Activated CD4-positive, alpha-beta T cell treated with anti-CD3 and anti-CD28 coated beads, Interleukin-2, amount 50 U/mL, for 24 hours (primary cell): ENCODE measurements at places on chromosomes 6 and 20.

- no peak for DNase-seq
These were observed 19.3 kb upstream of the EFCAB8 start for GRCh38 chr20:32839227-32839981.

DNA sequence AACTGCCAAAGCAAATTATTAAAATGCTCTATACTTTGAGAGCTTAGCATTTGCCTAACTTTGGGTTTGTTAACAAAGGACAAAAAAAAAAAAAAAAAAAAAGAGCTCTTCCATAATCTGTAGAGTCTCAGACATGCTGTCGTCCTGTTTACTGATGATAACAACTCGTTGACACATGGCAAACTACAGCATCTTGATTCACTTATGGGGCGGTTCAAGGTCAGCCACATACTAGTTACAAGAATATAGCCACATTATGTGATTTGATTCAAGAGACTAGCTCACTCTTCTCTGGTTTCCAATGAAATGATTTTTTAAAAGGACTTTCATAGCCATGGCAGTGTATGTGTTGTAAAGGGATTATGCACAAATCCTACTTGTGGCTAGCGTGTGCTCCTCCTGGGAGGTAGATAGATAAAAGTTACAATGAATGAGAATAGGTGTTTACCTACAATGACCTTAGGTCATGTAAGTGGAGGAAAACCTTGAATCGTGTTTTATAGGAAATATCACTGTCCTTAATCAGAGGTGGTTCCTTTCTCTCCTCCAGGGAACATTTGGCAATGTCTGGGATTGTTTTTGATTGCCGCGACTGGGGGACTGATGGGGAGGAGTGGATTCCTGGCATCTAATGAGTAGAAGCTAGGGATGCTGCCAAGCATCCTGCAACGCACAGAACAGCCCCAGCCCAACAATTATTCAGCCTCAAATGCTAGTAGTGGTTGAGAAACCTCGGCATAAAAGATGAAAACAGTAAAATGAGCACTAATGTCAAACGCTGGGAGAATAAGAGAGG, 969.2 kb upstream of the SLC35B3 start:
- DNase-seq = no peak

DNA sequence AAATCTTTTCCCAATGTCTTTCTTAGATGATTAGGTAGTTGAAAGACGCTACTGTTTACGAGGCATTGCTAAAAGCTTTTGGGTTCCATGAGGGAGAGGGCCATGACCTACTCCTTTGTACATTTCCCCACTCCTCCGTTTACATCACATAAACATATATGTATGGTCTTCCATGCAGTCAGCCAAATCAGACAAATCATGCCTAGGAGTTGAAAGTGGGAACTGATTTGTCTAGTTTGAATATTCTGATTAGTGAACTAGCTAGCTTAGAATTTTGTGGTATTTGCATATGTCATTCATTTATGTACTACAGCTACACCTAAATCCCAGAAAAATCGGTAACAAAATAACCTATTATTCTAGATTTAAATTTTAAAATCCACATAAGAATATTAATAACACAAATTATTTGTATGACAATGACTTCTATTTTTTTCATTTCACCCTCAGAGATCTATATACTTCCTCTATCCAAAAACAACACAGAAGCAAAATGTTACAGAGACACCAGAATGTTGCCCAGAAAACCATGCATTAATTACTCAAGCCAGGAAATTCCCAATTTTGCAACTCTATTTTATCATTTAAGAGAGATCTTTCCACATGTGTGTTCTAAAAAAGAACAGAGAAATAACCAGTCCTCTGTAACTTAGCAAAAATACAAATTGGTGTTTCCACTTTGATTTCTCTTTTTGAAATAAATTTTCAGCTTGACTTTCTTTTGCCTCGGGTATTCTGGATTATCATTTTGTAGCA, 231.9 kb downstream of the LAMA2 start:
- DNase-seq = no peak

DNA sequence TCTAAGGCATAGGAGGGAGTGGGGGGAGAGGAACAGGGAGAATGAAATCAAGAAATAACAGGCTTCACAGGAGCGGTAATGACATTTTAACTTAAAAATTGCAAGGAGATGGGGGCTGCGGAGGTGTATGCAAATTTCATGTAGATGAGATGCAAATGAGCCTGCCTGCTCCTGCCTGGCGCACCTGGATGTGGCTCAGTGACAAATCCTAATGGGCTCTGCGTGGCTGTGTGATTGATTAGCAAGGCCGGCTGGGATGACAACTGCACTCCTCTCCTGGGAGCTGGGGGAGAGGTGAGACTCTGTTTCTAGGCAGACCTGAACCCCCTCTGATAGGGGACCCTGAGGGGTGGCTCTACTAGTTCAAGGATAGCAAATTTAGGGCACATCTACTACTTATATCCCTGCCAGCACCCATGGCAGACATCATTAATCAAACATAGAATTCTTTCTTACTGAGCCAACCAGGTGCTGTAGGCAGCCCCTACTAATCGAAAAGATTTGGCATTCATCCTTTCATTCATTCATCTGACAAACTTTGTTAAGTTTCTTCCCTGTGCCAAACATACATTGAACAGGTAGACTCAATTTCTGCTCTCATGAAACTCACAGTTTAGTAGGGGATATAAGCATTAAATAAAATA, 38.4 kb upstream of the TGM2 start:
- DNase-seq = no peak

DNA sequence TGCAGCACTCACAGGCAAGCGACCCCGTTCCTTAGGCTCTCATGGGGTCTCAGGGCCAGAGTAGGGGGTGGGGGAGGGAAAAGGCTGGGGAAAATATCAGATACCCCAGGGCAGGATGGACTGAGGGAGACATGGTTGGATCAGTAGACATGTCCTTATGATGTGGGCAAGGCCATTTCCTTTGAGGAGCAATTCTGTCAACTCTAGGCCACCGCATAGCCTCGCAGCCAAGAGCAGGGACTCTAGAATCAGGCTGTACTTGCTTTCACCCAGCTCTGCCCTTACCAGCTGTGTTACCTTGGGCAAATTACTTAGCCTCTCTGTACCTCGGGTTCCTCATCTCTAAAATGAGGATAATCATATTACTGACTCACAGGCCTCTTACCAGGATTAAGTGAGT, 2.2 kb upstream of the MAPK13 start:
- no peak for DNase-seq

DNA sequence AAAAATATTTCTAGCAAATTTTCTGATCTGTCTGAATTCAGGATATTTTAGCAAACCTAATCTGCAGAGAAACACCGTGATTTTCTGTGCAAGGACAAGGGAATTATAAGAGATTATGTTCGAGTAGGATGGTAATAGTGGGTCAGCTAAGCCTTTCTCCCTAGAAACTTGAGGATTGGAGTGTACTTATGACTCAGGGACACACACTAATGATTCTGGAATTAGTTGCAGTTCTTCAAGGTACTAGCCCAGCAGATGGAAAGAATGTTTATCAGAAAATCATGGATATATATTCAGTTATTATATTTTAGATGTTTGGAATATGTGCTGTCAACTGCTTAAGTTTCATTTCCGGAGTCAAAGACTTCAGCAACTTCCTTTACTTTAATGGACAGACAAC, 177.1 kb upstream of the MAP3K7 start:
- no peak for DNase-seq

DNA sequence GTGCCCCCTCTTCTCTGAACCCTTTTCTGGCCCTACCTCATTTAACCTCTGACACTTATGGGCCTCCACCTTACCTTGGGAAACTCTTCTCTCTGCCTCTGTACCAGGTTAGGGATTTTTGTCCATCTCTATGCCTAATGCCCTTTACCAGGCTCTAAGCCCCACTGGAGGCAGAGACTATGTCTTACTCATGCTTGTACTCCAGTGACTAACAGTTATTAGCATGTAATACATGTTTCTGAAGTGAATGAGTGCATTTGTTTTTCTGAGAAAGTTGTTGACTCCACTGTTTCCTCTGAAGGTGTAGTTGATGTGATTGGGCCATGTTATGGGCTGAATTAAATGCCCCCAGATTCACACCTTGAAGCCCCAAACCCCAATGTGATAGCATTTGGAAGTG, 234.3 kb downstream of the PACRG start:
- DNase-seq = no peak

DNA sequence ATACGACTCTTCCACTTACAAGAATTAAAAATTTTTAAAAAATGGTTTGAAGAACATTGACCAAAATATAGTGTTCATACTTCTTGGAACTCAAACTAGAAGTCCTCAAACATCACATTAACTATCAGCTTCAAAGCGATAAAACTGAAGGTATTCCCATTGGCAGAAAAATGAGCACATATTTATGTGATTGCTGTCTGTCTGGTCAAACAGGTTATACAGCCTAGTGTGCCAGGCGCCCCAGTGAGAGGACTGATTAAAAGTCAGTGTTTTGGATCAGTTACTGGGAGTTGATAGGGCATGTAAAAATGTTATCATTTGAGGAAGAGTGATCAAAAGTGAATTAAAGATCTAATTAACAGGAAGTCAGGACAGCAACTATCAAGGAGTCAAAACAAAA, 738.8 kb downstream of the HDGFL1 start:
- no peak for DNase-seq

- DNase-seq = no peak
These were observed 21.1 kb upstream of the FBXO9 start for GRCh38 chr6:53044071-53044470.

DNA sequence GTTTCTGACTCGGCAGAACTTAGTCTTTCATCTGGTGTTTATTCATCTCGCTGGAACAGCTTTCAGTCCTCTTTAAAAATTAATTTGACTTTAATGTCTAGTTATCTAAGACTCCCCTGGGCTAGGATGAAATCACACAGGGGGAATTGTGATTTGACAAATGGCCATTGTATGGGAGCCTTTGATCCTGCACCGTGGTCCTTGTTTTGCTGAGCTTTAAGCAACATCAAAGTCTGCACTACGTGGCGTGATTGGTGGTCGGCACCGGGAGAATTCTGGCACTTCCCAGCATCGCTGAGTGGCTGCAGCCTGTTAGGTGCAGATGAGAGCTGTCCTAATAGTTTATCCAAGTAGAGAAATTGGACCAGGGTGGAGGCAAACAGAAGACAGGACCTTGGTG, 146.9 kb downstream of the TBC1D7 start:
- DNase-seq = no peak

- DNase-seq = no peak
These were observed 40.9 kb upstream of the CDH22 start for GRCh38 chr20:46349035-46349741.

DNA sequence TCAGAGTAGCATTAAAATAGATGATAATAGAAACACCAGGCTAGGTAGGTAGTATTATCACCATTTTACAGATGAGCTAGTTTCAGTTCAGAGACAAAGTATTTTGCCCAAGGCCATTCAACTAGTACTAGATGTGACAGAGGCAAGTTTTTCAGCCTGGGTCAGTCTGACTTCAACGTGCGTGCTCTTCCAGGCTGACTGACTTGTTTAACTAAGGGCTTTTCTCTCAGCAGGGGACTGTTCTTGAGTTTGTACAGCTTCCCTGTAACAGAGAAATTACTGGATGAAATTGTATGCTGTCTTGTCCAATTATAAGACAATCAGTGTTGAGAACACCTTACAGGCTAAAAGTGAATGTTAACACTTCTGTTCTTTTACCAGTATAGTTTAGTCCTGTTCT, 333.5 kb upstream of the MAN1A1 start:
- no peak for DNase-seq

DNA sequence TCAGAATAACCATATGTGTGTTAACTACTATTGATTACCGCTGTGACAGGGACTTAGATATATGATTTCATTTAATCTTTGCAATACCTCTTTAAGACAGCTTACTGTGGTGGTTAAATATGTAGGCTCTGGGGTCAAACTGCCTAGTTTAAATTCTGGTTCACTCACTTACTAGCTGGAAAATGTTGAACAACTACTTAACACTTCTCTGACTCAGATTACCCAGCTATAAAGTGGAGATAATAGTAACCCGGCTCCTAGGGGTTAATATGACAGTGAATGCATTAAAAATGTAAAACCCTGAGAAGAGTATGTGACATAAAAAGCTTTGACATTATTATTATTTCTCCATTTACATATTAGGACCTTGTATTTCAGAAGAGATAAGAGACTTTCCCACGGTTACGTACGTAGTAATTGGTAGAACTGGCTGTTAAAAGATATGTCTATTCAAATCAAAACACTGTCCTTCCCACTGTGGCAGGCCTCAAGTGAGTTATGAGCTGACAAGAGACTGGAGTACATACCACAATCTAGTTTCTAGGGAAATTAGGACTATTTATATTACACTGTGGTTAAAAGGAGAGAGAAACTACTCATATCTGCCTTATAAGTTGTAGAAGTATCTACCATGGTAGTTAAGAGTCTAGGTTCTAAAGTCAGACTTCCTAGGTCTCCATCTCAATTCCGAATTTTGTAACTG, 4.4 kb upstream of the PLCB1 start:
- DNase-seq = no peak
